ENCODE measurements at places on chromosomes 2 and 18. TPM values are rescaled to one million over a fixed set of nuclear protein-coding genes. Genes with fewer than 3 reads are reported as not detected.

MPHOSPH10 gene
- 27.0 TPM for total RNA-seq

DNA sequence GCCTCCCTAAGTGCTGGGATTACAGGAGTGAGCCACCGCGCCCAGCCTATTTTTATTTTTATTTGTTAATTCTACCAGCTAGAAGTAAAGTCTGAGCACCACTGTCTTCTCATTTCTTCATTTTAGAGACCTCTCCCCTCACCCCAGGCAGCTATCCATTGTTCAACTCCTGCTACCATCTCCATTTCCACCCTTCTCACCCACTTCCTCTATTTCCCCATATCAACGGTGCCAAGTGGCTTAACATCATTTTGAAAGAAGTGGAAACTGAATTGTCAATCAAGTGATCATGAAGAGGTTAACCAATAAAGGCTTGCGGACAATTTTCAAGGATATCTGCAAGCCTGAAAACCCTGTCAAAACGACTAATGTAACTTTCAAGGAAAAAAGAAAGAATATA lies 323.1 kb downstream of the NBAS start:
- no peak overlapping the region for H3K4me3 ChIP-seq
- H3K27me3 ChIP-seq, result no peaks in the 10 kb centered on the region
- no peak overlapping the region for H3K27ac ChIP-seq

DNA sequence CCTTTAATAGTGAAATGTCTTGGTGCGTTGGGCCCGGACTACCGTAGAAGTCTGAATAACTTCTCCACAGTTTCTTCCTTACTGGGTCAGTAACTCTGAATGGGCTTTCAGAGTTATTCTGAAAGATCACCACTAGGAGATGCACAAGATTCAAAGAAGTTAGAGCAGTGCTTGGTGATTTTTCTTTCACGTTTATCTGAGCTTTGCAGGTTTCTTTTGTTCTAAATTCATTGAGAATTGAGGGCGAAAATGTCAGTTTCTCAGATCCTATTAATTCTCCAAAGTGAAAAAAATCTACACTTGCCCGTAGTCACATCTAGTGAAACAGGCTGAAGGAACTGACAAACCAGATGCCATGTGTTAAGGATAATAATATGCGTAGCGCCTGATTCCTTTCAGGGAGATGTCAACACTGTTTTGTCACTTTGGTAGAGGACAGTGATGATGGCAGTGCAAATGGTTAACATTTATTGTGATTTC lies 70.1 kb downstream of the QPCT start:
- no peaks in the 10 kb centered on the region for H3K36me3 ChIP-seq
- no peak overlapping the region for H3K4me3 ChIP-seq
- peaks cover 3% of the 10 kb centered on the region for H3K4me1 ChIP-seq
- H3K27ac ChIP-seq, result no peak overlapping the region
- DNase-seq, result no peak

PDE11A gene
- total RNA-seq, result not detected

GRCh38 chr2:102278720-102279390 lies 32.5 kb upstream of the IL1RL1 start:
- H3K27me3 ChIP-seq, result no peaks in the 10 kb centered on the region
- H3K4me3 ChIP-seq, result no peak overlapping the region
- H3K4me1 ChIP-seq, result peaks cover 14% of the 10 kb centered on the region
- no peak for DNase-seq
- no peak overlapping the region for H3K27ac ChIP-seq

CCDC74B gene
- 4.1 TPM for total RNA-seq
